ENCODE measurements at places on chromosomes 6 and 20. TPM values are rescaled to one million over a fixed set of nuclear protein-coding genes. Genes with fewer than 3 reads are reported as not detected.

GRCh38 chr6:138689849-138690248 is 83.7 kb upstream of the CCDC28A start:
- H3K27ac ChIP-seq: peak overlapping the region; percentile 2
- H3K27me3 ChIP-seq: no peaks in the 10 kb centered on the region
- DNase-seq: no peak
- H3K4me1 ChIP-seq: peaks cover 62% of the 10 kb centered on the region

DNA sequence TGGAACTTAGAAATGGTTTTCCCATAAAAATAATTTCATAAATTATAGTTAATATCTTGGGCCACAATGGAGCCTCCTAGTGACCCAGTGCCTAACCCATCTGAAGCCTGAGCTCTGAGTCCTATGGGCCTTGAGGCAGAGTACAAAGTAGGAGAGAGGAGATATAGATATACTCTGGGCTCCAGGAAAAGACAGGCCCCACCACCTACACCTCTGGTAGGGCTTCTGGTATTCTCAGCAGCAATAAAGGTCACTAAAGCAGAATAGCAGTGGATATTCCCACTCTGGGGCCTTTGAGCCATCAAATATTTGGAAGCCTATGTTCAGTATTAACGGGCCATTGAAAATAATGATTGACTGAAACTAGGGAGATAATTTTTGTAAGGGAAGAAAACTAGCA is 24.1 kb downstream of the CYP39A1 start:
- no peak overlapping the region for H3K4me3 ChIP-seq
- H3K27ac ChIP-seq: no peak overlapping the region
- H3K4me1 ChIP-seq: no peaks in the 10 kb centered on the region
- H3K27me3 ChIP-seq: no peaks in the 10 kb centered on the region
- peaks cover 8% of the 10 kb centered on the region for H3K36me3 ChIP-seq

GRCh38 chr6:15108383-15108715 is 137.5 kb upstream of the JARID2 start:
- H3K4me3 ChIP-seq: no peak overlapping the region
- no peaks in the 10 kb centered on the region for H3K27me3 ChIP-seq
- no peak overlapping the region for H3K27ac ChIP-seq

- no peak overlapping the region for H3K27ac ChIP-seq
- no peaks in the 10 kb centered on the region for H3K4me1 ChIP-seq
- no peak for DNase-seq
- H3K27me3 ChIP-seq: no peaks in the 10 kb centered on the region
Observed at GRCh38 chr20:20237093-20237959, 130.6 kb upstream of the INSM1 start.

DNA sequence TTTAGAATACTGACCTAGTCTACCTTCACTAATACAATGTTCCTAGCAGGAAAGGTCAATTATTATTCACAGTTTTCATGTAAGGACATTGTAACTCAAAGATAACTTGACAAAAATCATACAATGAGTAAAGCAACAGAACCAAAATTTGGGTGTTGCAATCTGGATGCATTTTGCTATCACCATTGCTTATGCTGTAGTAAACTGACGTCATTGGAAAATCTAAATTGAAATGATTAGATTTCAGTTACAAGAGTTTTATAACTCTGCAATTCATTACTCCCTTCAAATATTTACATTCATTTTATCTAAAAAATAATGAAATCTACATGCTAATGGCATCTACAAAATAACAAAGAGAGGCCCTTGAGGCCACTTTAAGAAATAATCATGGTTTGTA is 147.0 kb downstream of the TENT5A start:
- DNase-seq: no peak
- H3K4me3 ChIP-seq: no peak overlapping the region
- no peaks in the 10 kb centered on the region for H3K36me3 ChIP-seq
- H3K27ac ChIP-seq: no peak overlapping the region

DNA sequence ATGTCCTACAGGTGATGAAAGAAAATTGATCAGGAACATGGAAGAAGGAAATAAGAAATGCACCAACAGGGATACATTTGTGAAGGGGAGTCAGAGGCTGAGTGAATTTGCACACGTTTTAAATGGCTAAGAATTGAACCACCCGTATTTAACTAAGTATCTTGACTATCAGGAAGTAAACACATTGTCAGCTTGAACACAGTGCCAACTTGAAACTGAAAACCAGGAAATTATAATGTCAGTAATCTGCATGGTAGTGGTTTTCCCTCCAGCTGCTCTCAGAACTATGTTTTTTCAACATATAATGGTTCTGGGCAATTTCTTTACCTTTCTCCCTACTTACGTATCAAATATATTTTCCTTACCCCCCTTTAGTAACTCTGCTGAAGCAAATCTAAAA is 366.5 kb upstream of the POU3F2 start:
- H3K36me3 ChIP-seq: no peaks in the 10 kb centered on the region
- H3K27me3 ChIP-seq: no peaks in the 10 kb centered on the region
- DNase-seq: no peak
- H3K4me3 ChIP-seq: no peak overlapping the region

GRCh38 chr6:34331371-34332050 is 61.0 kb downstream of the NUDT3 start:
- H3K27me3 ChIP-seq: no peaks in the 10 kb centered on the region
- no peak overlapping the region for H3K4me3 ChIP-seq
- H3K27ac ChIP-seq: no peak overlapping the region
- no peaks in the 10 kb centered on the region for H3K36me3 ChIP-seq
- no peak for DNase-seq

DNA sequence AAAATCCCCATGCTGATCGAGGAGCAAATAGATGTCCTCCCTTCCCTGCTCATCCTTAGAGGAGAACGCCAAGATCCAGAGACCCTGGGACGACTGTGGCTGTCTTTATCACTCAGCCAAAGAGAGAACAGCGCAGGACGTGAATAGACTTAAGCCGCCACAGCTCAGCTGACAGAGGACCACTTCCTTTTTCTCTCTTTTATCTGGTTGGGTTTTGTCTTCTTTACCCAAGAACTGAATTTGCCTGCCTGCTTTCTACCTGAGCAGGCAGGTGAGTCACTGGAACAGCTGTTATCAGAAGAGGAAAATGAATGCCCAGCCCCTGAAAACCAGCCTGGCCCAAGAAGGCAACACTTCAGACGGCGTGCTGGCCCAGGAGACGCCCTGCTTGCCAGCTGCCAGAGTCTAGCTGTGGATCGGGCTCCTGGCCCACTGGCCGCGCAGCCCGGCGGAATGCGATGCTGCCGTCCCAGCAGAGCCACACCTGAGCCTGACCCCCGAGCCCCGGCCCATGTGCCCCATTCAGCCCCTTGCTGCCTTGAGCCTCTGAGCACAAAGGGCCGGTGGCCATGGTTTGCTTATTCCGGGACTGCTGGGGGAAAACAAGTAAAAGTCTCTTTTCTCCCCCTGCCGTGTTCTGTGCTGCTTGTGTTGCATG is 82.1 kb downstream of the TCP11 start:
- no peaks in the 10 kb centered on the region for H3K27me3 ChIP-seq
- H3K4me1 ChIP-seq: no peaks in the 10 kb centered on the region
- DNase-seq: no peak
- H3K4me3 ChIP-seq: no peak overlapping the region

GRCh38 chr20:63295422-63295821 is 2.4 kb downstream of the COL20A1 start:
- peaks cover 13% of the 10 kb centered on the region for H3K27me3 ChIP-seq
- H3K4me1 ChIP-seq: no peaks in the 10 kb centered on the region
- no peak overlapping the region for H3K4me3 ChIP-seq

GRCh38 chr20:47678536-47678935 is 106.7 kb downstream of the SULF2 start:
- H3K4me3 ChIP-seq: no peak overlapping the region
- DNase-seq: no peak
- peaks cover 13% of the 10 kb centered on the region for H3K4me1 ChIP-seq
- peaks cover 6% of the 10 kb centered on the region for H3K36me3 ChIP-seq
- no peaks in the 10 kb centered on the region for H3K27me3 ChIP-seq
- H3K27ac ChIP-seq: no peak overlapping the region

DNA sequence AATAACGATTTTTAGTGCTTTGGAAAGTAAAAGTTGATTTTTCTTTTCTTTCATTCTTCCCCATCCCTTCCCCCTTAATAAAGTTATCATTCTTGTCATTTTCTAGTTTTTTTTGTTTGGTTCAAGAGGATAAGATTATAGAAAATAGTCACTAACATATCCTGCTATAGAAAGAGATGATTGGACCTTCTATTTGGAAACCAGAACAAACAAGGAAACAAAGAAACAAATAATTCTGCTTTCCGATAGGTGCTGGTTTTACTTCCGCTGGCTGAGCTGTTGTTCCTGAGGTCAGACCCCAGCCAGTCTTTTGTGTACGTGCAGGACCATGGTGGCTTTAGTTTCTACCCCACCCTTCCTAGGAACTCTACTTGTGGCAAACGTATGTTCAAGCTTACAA is at the start of gene CDH26:
CDH26 (plus strand) TSS at position 301 of the 400 bp plus-strand sequence. CDS start 304 bp downstream, outside the sequence.
- no peak for DNase-seq
- peaks cover 3% of the 10 kb centered on the region for H3K4me1 ChIP-seq
- H3K36me3 ChIP-seq: no peaks in the 10 kb centered on the region
- no peak within 1 kb of the TSS for H3K4me3 ChIP-seq
- no peaks in the 10 kb centered on the region for H3K27me3 ChIP-seq
- no peak within 1 kb of the TSS for H3K27ac ChIP-seq

DNA sequence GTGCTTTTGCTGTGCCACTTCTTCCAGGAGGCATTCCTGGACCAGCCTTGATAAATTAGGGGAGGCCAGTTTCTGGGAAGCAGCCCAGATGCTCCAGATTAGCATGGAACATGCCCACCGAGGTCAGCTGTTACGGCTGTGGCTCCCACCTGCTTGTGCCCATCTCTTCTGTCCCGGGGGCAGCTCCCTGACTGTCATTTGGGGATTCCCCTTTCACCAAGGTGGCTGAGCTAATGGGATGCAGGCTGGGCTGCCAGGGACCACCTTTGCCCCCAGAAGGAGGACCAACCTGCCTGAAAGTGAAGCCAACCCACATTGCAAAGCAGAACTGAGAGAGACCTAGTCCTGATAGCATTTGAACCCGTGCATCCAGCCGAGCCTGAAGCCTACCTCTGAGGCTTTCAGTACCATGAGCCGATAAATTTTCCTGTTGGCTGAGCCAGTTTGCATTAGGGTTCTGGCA is 85.3 kb downstream of the PTPN1 start:
- no peak overlapping the region for H3K27ac ChIP-seq
- H3K4me1 ChIP-seq: peaks cover 13% of the 10 kb centered on the region
- no peak for DNase-seq
- H3K27me3 ChIP-seq: peaks cover 55% of the 10 kb centered on the region
- no peaks in the 10 kb centered on the region for H3K36me3 ChIP-seq

- H3K4me3 ChIP-seq: no peak overlapping the region
- no peak for DNase-seq
- H3K4me1 ChIP-seq: peaks cover 6% of the 10 kb centered on the region
Observed at GRCh38 chr6:9647599-9647998, 767.3 kb downstream of the TFAP2A start.

DNA sequence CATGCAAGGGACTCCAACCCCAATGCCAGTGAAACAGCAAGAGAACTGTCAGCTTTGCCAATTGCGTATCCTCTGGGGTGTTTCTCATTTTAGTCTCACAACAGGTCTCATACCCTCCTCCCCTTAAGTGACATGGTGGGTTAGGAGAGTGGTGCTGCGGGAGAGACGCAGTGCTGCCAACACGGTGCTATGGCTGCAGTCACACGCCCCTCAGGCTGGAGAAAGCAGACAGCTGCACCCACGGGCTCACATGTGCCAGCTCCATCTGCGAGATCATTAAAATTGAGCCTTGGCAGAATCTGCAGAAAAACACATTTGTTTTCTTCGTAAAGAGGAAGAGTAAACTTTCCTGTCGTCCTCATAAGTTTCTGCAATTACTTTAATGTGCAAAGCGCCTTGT is 114.7 kb downstream of the ANKRD60 start:
- H3K4me1 ChIP-seq: peaks cover 11% of the 10 kb centered on the region
- H3K4me3 ChIP-seq: no peak overlapping the region
- DNase-seq: no peak

DNA sequence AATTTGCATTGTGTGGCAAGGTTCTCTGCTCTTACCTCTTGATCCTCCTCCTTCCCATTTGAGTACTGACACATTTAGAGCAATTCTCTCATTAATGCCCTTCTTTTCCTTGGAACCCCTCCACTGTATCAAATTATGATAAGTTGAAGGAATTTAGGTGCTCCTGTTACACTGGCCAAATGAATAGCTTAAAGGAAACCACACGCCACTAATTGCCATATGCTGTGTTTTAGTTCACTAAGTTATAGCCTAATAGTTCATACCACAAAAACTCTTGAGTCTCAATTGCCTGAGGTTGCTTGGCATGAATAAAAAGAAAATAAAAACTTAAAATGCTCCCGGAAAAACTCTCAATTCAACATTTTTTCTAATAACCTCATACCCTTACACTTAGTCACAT is 1239.3 kb downstream of the EPHA7 start:
- H3K4me1 ChIP-seq: no peaks in the 10 kb centered on the region
- DNase-seq: no peak
- no peak overlapping the region for H3K27ac ChIP-seq
- no peaks in the 10 kb centered on the region for H3K27me3 ChIP-seq

GRCh38 chr6:33314943-33315792 is 1.3 kb upstream of the TAPBP start:
- peak overlapping the region; percentile 99 for H3K27ac ChIP-seq
- H3K27me3 ChIP-seq: no peaks in the 10 kb centered on the region
- H3K36me3 ChIP-seq: peaks cover 14% of the 10 kb centered on the region
- H3K4me3 ChIP-seq: peak overlapping the region; percentile 72
- no peak for DNase-seq

- no peaks in the 10 kb centered on the region for H3K36me3 ChIP-seq
- H3K27ac ChIP-seq: no peak overlapping the region
- DNase-seq: no peak
- H3K4me1 ChIP-seq: no peaks in the 10 kb centered on the region
Observed at GRCh38 chr6:148720406-148720805, 26.4 kb upstream of the UST start.

DNA sequence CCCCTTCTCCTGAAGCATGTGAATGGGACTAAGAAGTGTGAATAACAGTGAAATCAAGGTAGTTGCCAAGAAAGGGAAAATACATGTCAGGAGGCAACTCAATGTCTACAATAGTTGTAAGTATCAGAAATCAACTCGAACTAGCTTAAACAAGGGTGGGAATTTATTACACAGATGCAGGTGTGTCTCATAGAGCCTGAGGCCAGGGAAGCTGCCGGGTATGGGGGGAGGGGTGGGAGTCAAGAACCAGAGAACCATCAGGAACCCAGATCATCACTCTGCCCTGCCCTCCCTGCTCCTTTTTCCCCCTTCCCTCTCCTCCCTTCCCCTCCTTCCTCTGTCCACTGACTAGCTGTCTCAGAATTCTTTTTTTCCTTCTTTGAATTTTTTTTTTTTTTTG is 34.9 kb upstream of the BMP6 start:
- no peak for DNase-seq
- H3K27me3 ChIP-seq: no peaks in the 10 kb centered on the region
- H3K4me3 ChIP-seq: no peak overlapping the region
- H3K27ac ChIP-seq: no peak overlapping the region

DNA sequence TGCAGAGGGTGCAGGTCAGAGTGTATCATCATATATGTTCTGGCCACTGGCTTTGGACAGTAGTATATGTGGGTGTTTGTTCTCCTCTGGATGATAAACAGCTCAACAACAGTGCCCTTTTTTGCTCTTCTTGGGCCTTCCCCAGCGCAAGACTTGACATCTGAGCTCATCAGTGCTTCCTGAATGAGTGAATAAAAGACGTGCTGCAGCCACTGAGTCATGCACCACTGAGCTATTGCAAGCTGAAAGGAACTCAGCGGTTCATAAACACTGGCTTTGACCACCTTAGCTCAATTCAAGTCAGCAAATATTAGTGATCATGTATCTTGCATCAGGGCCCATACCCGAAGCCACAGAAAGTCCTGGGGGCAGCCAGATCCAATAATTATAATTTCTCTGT is 105.3 kb upstream of the KCNG1 start:
- no peak for DNase-seq
- no peak overlapping the region for H3K4me3 ChIP-seq
- peak overlapping the region; percentile 86 for H3K27ac ChIP-seq
- H3K36me3 ChIP-seq: no peaks in the 10 kb centered on the region
- peaks cover 12% of the 10 kb centered on the region for H3K4me1 ChIP-seq

NFATC2 gene
- 1.5 TPM for total RNA-seq

CLDN20 gene
- not detected for total RNA-seq

APOM gene
- 2.1 TPM for total RNA-seq

GINS1 gene
- total RNA-seq: 4.2 TPM

Measured in esophagus squamous epithelium (tissue), 5 donors.